ENCODE measurements at places on chromosomes 12 and 14. TPM values are rescaled to one million over a fixed set of nuclear protein-coding genes. Genes with fewer than 3 reads are reported as not detected.

Gene OAS1
- 21.2 TPM for total RNA-seq

Gene KRT72
- not detected for total RNA-seq

Gene DHRS2
- total RNA-seq = 0.17 TPM

Gene BICDL1
- 20.9 TPM for total RNA-seq

Gene FBXW8
- 20.3 TPM for total RNA-seq

Gene SERPINA12
- total RNA-seq = not detected

Gene DAO
- total RNA-seq = not detected

Gene JAG2
- 35.1 TPM for total RNA-seq

Gene NOVA1
- 3.2 TPM for total RNA-seq

Gene P2RX2
- total RNA-seq = 3.4 TPM

Gene FBLN5
- 83.0 TPM for total RNA-seq

- no peak for DNase-seq
- H3K4me1 ChIP-seq = no peaks in the 10 kb centered on the region
- no peaks in the 10 kb centered on the region for H3K27me3 ChIP-seq
- no peaks in the 10 kb centered on the region for H3K36me3 ChIP-seq
- no peak overlapping the region for H3K4me3 ChIP-seq
Measured at GRCh38 chr12:1226951-1227350, 235.9 kb downstream of the ERC1 start.

DNA sequence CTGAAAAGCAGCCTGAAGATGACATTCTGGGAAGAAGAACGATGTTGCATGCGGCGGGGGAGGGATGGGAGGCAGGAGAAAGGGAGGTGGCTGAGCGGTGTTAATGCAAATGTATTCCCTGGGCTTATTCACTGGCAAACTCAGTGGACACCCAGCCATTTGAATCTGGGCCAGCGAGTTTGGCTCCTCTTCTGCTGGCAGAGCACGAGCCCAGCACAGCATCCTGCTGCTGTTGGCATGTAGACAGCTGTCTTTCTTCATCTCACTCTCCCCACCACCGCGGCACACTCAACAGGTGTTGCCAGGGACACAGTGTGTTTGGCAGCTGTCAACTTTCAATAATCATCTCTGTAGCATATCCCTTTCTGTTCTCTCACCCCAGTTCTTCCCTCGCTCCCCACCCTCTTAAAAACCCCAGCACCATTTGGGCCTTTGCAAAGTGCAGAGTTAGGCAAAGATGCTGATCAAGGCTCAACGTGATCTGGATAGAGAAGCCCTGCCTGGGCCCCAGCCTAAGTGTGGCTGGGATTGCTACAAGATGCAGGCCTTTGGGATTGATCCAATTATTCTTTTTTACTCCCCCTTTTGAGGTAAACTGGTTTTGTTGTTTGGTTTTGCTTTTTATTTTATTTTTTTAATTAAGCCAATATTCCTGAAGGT is 131.9 kb downstream of the EXOC5 start:
- H3K36me3 ChIP-seq = no peaks in the 10 kb centered on the region
- H3K4me1 ChIP-seq = no peaks in the 10 kb centered on the region
- H3K4me3 ChIP-seq = no peak overlapping the region
- no peak overlapping the region for H3K27ac ChIP-seq
- no peaks in the 10 kb centered on the region for H3K27me3 ChIP-seq

DNA sequence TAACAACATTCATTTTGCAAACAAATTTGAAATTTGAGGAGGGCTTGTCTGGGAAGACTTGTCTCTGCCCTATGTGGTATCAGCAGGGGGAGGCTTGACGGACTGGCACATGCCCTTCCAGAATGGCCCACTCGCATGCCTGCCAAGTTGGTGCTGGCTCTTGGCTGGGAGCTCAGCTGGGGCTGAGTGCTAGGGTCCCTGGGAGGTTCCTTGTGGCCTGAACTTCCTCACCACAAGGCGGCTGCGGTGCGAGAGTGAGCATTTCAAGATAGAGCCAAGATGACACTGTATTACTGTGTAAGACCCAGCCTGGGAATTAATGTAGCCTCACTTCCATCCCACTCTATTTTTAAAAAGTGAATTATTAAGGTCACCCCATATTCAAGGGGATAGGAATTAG is 271.6 kb upstream of the PLEKHG7 start:
- DNase-seq = no peak
- no peak overlapping the region for H3K4me3 ChIP-seq
- H3K4me1 ChIP-seq = no peaks in the 10 kb centered on the region
- H3K27ac ChIP-seq = no peak overlapping the region

DNA sequence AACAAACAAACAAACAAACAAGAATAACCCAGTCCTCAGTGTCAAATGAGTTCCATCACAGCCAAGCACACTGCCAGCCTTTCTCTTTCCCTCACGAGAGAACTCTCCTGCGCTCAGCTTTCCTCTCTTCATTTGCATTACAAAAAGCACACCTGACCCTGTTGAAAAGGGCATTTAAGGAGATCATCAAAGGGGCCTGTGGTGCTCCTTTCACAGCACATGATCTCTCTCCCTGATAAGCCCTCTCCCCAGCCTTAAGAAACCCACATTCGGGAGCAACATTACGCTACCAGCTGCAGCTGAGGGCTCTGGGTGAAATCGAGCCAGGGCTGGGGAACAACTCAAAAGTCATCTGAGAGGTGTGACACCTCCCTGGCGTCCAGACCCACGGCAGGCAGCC is 165.6 kb upstream of the TMCC3 start:
- H3K27me3 ChIP-seq = no peaks in the 10 kb centered on the region
- no peak overlapping the region for H3K27ac ChIP-seq
- H3K4me1 ChIP-seq = no peaks in the 10 kb centered on the region
- DNase-seq = no peak
- H3K36me3 ChIP-seq = no peaks in the 10 kb centered on the region

- no peak overlapping the region for H3K4me3 ChIP-seq
- H3K27ac ChIP-seq = no peak overlapping the region
- H3K4me1 ChIP-seq = peaks cover 11% of the 10 kb centered on the region
- H3K27me3 ChIP-seq = no peaks in the 10 kb centered on the region
- H3K36me3 ChIP-seq = peaks cover 17% of the 10 kb centered on the region
Measured at GRCh38 chr14:74472601-74473000, 20.5 kb downstream of the NPC2 start.

- no peaks in the 10 kb centered on the region for H3K36me3 ChIP-seq
- no peaks in the 10 kb centered on the region for H3K4me1 ChIP-seq
- no peak for DNase-seq
- no peaks in the 10 kb centered on the region for H3K27me3 ChIP-seq
- H3K27ac ChIP-seq = no peak overlapping the region
Measured at GRCh38 chr14:82488473-82488872, 954.8 kb upstream of the SEL1L start.

DNA sequence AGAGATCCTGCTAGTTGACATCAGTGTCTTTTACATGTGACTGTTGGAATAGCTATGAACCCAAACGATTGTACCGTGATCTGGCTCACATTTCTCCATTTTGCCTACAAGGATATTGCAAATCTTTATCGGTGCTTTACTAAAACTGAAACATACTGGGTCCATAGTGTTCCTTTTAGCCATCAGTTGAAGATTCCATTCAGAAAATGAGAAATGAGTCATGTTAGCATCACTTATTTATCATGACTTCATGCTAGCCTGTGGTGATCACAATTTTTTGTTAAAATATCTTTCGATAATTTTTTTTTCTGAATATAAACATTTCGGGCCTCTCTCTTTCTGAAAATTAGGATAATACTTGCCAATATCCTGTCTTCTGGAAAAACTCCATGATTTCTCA is 210.3 kb downstream of the EGLN3 start:
- DNase-seq = no peak
- H3K36me3 ChIP-seq = no peaks in the 10 kb centered on the region
- H3K27me3 ChIP-seq = no peaks in the 10 kb centered on the region

DNA sequence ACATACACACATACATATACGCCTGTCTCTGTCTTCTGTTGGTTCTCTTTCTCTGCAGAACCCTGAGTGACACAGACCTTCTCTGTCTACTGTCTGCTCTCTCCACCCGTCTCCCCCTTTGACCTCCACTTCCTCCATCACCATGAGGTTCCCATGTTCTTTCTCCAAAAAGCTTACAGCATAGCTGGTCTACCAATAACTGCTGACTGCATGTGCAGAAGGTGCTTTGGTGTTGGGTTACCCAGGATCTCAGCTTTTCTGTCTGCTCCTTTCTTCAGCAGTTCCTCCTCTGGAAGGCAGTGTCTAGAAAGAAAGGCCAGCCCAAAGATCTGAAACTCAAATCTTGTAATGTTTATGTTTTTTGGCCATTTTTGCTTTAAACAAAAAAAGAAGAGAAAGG is 125.6 kb downstream of the SMOC1 start:
- H3K36me3 ChIP-seq = no peaks in the 10 kb centered on the region
- H3K4me3 ChIP-seq = no peak overlapping the region
- H3K4me1 ChIP-seq = no peaks in the 10 kb centered on the region
- DNase-seq = no peak

- H3K4me3 ChIP-seq = no peak overlapping the region
- no peaks in the 10 kb centered on the region for H3K36me3 ChIP-seq
- no peaks in the 10 kb centered on the region for H3K4me1 ChIP-seq
- no peaks in the 10 kb centered on the region for H3K27me3 ChIP-seq
- DNase-seq = no peak
Measured at GRCh38 chr12:73225941-73226340, 953.8 kb downstream of the TRHDE start.

GRCh38 chr14:91231446-91231845 is 13.1 kb downstream of the GPR68 start:
- H3K4me3 ChIP-seq = no peak overlapping the region
- peak overlapping the region; percentile 49 for H3K27ac ChIP-seq
- no peaks in the 10 kb centered on the region for H3K27me3 ChIP-seq
- DNase-seq = no peak
- no peaks in the 10 kb centered on the region for H3K36me3 ChIP-seq
- H3K4me1 ChIP-seq = no peaks in the 10 kb centered on the region

DNA sequence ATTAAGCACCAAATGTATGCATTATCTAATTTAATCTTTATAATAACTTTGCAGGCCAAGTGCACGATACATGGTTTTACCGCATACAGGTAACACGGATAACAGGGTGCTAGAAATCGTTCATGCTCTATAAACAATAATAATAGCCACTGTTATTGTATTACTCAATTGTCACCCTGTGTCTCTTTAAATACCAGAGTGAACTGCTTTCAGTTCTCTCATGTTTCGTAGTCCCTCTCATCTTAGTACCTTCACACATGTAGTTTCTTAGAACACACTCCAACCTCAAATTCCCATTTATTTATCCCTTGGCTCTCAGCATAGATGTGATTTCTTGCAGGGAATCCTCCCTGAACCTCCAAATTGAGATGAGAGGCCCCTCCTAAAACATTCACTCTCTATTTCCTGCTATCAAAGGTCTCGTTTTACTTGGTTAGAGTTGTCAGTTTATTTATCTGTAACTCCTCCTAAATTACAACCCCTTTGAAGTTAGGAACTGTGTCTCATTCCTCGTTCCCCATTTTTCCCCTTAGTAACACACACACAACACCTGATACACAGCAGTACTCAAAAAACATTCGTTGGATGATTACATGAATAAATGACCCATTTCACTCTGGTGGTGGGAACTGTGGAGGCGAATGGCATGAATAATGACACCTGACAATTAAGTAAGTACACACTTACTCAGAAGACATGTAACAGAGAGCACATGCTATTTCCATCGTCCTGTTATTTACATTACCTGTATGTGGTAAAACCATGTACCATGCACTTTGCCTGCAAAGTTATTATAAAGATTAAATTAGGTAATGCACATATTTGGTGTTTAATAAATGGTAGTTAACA is 134.6 kb downstream of the BTG1 start:
- DNase-seq = no peak
- no peak overlapping the region for H3K27ac ChIP-seq
- H3K4me3 ChIP-seq = no peak overlapping the region
- H3K4me1 ChIP-seq = no peaks in the 10 kb centered on the region
- no peaks in the 10 kb centered on the region for H3K27me3 ChIP-seq

DNA sequence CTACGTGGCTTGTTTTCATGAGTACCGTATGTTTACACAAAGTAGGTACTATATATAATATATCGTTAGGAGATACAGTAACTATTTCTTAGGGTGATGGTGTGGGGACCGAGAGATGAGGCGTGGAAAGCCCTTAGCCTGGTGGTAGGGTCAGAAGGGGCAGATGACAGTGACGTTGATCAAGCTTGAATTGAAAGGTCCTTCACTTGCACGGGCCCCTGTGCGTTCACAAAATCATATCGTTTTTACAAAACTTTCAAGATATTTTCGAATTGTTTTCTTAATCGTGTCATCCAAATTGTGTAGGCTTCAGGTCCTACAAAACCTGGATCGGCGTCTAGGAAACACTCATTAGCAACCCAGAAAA is 881 bp upstream of the SOS2 start:
- no peak for DNase-seq
- no peaks in the 10 kb centered on the region for H3K36me3 ChIP-seq
- H3K4me3 ChIP-seq = peak overlapping the region; percentile 78
- peak overlapping the region; percentile 100 for H3K27ac ChIP-seq

GRCh38 chr12:123519141-123520001 is 14.1 kb downstream of the RILPL1 start:
- no peaks in the 10 kb centered on the region for H3K27me3 ChIP-seq
- peak overlapping the region; percentile 71 for H3K27ac ChIP-seq
- no peaks in the 10 kb centered on the region for H3K4me1 ChIP-seq
- peak; percentile 38 for DNase-seq
- H3K36me3 ChIP-seq = peaks cover 10% of the 10 kb centered on the region
- no peak overlapping the region for H3K4me3 ChIP-seq

- no peaks in the 10 kb centered on the region for H3K4me1 ChIP-seq
- no peak overlapping the region for H3K27ac ChIP-seq
- H3K4me3 ChIP-seq = no peak overlapping the region
- no peaks in the 10 kb centered on the region for H3K36me3 ChIP-seq
- no peak for DNase-seq
Measured at GRCh38 chr12:86931714-86932113, 675.5 kb upstream of the MGAT4C start.

DNA sequence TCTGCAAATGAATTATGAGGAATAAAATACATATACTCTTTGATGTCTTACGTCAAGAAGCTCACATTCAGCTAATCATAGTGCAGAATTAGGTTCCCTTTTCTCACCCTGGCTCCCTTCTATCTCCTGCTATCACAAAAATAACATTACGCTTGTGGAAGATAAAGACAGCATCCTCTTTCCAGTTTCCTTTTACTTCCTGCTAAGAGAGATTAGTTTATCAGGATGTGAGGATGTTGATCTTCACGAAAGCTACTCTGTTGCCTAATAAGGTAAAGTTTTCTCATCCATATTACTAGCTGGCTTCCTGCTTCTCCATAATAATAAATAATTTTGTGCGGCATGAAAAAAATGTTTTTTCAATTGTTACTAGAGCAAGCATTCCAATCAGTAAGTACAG is 217.7 kb upstream of the DCN start:
- no peaks in the 10 kb centered on the region for H3K27me3 ChIP-seq
- no peak for DNase-seq
- no peak overlapping the region for H3K27ac ChIP-seq
- no peaks in the 10 kb centered on the region for H3K4me1 ChIP-seq
- H3K4me3 ChIP-seq = no peak overlapping the region

Data from lung (tissue), 17 donors.